ENCODE measurements at places on chromosomes 12 and 14.

- no peak for DNase-seq
Measured at GRCh38 chr12:133235401-133236112, at the start of gene ANHX. TSS of gene ANHX (minus strand) at chr12:133235877. CDS start at chr12:133234356, 1,521 bp downstream.

GRCh38 chr12:94195483-94195882, 47.1 kb downstream of the PLXNC1 start:
- no peak for DNase-seq

DNA sequence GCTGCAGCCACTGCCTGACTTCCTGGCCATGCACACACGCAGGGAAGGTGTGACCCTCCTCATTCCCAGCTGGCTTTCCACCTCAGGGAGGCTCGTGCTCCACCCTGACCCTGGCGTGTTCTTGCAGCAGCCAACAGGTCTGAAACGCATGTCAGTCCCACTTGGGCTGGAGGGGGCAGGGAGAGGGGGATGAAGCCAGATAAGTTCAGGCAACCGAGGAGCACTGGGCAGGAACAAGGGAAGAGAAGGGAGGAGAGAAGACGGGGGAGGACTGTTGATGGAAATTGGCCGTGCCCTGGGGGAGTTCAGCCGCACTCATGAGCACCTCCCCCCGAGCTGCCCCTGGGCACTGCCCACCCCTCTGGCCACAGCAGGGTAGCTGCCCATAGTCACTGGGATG, 182.4 kb upstream of the PRMT8 start:
- DNase-seq: no peak

DNA sequence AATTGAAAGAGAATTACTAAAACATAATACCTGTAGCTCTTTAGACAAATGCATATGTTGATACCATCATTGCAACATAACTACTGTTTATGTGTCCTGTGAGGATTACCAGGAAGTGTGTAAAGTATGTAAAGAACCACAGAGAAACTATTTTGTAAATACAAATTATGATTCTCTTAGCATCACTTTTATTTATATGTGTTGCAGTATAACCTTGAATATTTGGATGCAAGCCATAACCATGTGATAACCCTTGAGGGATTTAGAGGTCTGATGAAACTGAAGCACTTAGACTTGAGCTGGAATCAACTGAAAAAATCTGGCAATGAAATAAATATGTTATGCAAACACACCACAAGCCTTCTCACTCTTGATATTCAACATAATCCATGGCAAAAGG, 77.5 kb downstream of the LRRC9 start:
- DNase-seq: peak; percentile 27

DNA sequence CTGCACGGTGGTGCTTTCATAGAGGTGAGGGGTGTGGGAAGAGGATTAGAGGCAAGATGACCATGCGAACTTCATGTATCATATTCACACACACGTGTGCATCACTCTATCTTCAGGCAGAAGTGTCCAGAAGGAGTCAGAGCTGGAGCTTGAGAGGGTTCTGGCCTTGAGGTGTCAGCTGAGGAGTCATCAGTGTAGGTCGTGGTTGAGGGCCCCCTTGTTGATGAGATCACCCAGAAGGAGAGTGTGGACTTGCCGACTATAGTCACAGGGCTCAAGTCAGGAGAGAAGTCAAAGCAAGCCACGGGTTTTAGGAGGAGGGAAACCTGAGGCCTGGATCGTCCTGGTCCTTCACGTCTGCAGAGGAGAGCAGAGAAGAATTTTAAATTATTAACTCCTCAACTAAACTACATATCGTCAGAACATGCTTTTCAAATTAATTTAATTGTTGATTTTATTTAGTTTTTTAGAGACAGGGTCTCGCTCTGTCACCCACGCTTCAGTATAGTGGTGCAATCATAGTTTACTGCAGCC, 25.4 kb downstream of the EML1 start:
- no peak for DNase-seq

DNA sequence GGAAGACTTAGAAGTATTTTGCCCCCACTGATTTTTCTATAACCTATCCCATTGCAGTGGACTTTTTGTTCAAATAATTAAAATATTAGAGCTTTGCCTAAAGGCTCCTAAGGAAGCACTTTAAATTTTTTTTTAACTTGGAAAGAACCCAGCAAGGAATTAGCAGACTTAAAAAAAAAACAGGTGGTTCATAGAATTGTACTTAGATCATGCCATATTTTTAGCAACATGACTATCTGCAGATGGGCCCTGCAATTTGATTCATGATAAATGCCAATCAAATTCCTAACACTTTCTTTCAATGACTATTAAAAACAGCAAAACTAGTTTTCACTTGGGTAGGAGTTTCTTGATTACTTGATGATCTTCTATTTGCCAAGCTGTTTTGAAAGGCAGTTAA, 11.5 kb downstream of the ADAMTS20 start:
- no peak for DNase-seq

DNA sequence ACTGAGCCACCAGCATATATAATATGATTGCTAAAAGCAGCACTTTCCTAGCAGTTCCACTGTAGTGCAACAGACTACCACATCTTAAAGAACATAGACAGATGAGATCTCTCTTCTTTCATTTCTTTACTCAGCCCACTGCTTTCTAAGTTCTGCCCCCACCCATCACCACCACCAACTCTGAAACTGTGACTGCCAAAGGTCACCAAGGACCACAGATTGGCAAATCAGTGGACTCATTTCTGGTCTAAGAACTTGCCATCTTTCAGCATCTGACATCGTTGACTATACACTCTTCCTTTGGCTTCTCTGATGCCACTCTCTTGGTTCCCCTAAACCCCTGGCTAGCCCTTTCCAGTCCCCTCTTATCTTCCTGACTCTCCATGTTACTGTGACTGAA, 38.4 kb downstream of the IFNG start:
- no peak for DNase-seq

- DNase-seq: no peak
Measured at GRCh38 chr12:113310489-113310888, 24.4 kb downstream of the SLC8B1 start.

- no peak for DNase-seq
Measured at GRCh38 chr14:33972583-33973081, 21.8 kb upstream of the EGLN3 start.

- peak; percentile 74 for DNase-seq
Measured at GRCh38 chr12:124680863-124681778, 113.7 kb upstream of the NCOR2 start.

DNA sequence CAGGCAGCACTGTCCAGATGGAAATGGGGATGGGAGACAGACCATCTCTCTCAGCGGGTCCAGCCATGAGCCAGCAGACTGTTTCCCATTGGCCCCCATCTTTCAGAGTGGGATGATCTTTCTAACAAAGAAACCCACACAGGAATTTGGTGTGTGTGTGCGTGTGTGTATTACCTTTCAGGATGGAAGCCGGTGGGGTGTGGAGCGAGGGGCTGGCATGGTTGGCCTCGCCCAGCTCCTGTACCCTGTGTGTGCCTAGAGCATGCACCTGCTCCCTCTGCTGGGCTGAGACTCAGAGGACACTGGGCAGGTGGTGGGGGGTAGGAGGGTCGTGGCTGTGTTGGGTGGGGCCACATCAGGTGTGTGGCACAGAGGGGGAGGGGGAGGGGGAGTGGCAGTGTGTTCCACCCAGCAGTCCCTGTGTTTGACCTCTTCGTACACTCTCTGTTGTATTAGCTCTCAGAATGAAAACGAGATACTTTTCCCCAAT, 33.0 kb upstream of the TSPAN9 start:
- DNase-seq: no peak

DNA sequence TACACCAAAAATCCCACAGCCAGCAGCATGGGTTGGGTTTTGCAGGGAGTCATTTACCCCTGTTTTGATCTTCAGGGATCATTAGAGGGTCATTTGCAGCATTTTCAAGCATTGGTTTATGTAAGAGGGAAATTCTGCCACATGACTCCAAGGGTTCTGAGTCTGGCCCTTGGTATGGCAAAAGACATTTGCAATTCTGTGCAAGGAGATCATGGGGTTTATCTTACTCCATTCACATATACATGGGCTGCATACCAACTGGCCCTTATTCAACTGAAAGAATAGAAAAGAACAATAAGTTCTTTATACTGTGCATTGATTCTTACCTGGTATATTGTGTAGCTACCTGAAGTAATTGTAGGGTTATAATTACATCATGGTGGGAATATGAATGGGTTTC, 13.7 kb downstream of the SIX4 start:
- DNase-seq: no peak

DNA sequence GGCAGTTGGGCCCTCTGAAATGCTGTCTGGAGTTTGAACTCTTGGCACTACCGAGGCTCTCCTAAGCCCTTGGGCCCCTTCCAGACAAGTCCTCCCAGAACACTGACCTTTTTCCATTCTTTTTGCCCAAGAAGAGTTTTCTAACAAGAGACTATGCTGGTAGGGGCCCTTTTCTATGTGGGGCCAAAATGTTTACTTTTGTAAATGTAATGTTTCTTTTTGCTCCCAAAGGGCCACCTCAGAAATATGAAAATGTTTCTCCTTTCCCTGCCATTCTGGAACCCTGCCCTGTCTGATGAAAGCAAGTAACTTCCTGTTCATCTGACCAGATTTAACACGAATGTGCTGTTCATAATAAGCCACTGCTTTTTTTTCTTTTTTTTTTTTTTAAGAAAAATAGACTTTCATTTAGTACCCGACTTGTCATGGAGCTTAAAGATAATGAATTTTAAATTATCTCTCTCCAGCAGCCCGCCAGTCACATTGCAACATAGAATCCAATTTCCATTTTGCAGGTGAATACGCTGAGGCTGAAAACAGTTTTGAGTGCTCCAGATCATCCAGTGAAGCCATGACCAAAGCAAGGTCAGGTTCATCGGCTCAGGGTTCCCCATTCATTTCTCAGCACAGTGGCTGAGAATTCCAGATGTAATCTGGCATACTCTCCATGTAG, 169.9 kb downstream of the DPF3 start:
- no peak for DNase-seq

DNA sequence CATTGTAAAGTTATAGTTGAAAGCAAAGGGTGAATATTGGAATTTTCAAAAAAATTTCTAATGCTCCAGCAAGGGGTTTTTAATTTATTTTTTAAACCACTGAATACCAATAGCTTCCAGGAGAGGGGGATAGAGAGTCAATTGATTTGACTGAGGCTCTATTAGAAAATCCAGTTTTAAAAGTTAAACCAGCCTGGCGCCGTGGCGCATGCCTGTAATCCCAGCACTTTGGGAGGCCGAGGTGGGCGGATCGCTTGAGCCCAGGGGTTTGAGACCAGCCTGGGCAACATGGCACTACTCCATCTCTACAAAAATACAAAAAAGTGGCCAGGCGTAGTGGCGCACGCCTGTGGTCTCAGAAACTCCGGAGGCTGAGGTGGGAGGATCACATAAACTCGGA, 150.1 kb downstream of the SLC38A4 start:
- peak; percentile 40 for DNase-seq

DNA sequence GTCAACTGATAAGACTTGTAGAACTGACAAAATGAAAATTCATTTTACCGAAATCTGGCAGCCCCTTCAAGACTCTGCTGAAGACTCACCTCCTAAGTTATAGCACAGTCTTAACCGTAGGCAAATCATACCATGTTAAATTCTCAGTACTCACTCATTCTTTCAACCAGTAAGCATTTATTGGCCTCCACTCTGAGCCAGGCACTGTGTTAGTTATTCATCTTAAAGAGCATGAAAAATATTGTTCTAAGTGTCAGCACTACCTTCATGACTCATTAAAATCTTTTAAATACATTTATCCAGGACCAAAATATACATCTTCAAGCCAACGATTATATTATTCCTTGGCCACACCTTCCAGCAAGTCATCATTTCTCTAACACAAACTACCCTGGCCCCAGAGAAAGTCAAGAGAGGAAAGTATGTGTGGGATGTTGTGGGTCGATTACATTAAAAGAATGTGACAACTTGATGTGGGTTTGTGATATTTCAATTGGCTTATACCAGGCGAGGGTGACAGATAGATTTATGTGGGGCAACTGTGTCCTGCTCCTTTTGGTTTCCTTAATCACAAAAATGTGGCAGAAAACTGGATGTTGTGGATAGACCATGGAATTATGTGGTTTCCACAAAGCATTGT, 55.0 kb downstream of the TMEM30B start:
- DNase-seq: peak; percentile 61

GRCh38 chr12:51814311-51815088, 34.0 kb downstream of the FIGNL2 start:
- DNase-seq: peak; percentile 24

DNA sequence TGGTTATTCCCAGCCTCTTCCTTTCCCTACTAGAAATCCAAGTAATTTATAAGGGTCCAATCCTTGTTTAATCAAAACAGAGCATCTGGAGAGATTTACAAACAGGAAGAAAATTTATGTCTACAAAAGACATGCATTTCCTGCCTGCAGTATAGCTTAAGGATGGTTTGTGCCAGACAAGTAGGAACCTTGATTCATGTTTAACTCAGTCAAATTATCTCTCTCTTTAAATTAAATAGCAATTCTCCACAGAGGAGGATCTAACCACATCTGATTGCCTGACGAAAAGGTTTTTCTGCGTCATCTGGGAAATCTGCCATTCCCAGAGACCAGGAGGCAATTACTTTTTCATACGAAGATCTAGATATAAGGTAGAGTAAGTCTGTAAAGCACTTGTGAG, 105.2 kb downstream of the ZFC3H1 start:
- peak; percentile 40 for DNase-seq

- peak; percentile 47 for DNase-seq
Measured at GRCh38 chr12:108798551-108799221, 58.7 kb downstream of the SSH1 start.

DNA sequence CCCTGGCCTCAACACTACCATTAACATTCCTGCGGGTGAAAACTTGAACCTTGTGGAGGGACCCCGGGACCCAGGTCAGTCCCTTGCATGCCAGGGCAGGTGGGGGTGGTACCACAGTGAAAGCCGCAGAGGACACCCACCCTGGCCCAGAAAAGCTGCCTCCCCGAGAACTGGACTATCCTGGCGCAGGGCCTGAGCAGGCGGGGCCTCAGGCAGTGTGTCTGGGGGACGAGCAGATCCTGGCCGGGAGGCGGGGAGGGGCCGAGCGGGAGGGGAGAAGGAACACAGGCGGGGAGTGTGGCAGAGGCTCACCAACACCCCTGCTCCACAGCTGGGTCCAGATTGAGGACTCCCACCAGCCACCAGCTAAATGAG, 10.0 kb downstream of the AHNAK2 start:
- peak; percentile 27 for DNase-seq

Measured in fibroblast of skin of left quadriceps (primary cell).